ENCODE measurements at places on chromosomes 4 and X. TPM values are rescaled to one million over a fixed set of nuclear protein-coding genes. Genes with fewer than 3 reads are reported as not detected.

- DNase-seq: no peak
Observed at GRCh38 chr4:121166976-121167375, 2.9 kb upstream of the TNIP3 start.

The GPC3 gene
- total RNA-seq: 29.4 TPM

The COL4A6 gene
- total RNA-seq: 21.5 TPM

- peak; percentile 56 for DNase-seq
Observed at GRCh38 chr4:48341776-48342605, 662 bp downstream of the SLAIN2 start.

DNA sequence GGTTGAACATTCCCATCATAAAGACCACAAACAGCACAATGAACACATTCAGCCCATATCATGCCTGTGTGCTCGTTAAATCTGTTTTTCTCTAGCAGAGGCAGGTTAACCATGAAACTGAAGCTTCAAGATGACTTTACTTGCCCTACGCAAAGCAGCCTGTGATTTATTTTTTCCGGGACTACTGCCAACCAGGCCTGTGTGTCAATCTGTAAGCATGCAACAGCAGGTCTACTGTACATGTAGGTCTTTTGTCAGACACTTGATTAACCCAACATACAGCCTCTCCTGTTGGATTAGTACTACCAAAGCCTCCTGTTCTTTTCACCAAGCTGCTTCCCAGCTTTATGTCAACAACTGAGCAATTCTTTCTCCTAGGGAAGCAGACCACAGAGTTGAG is 85.5 kb upstream of the ACSL1 start:
- DNase-seq: no peak

DNA sequence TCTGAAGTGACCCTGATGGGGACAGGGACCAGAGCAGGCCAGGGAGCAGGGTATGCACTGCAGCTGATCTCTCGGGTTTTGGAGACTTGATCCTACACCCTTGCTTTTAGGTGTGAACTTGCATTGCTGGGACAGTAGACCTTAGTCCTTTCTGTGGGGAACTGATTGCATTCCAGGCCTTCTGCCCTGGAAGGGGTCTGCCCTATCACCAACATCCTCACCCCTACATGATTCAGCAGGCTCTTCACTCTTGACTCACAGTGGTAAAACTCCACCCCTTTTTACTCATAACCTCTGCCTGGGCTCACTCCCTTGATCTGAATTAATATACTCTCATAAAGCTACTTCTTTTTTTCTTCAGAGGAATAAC is 6.6 kb upstream of the DDX60L start:
- DNase-seq: no peak

The SCARB2 gene
- total RNA-seq: 60.8 TPM

- DNase-seq: no peak
Observed at GRCh38 chr4:157005831-157006230, 34.2 kb upstream of the PDGFC start.

- no peak for DNase-seq
Observed at GRCh38 chr4:25874655-25875054, 11.9 kb upstream of the SEL1L3 start.

GRCh38 chr4:37729649-37730004 is 43.5 kb upstream of the RELL1 start:
- no peak for DNase-seq

GRCh38 chrX:5681159-5681558 is 547.5 kb downstream of the NLGN4X start:
- DNase-seq: no peak

DNA sequence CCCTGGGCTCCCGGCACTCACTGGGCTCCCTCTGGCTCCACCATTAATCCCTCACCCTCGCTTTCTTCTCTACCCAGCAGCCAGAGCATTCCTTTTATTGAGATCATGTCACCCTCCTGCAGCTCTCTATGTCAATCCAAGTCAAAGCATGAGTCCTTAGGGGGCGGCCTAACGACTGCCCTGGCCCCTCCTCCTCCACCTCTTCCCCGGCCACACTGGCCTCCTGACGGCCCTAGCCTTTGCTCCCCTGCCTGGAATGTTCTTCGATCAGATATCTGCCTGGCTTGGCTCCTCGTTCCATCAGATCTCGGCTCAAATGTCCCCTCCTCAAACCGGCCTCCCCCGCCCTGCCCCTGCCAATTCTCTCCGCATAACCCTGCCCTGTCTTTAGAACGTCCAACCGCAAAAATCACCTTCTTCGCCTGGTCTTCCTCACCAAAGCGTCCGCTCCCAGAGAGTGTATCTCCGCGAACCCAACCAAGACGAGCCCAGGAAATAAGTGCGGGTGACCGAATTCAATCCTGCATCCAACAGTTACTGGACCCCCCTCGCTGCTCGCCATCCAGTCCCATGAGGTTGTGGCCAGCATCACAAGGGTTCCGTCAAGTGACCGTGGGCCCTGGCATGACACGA is 722 bp upstream of the PNCK start:
- no peak for DNase-seq

- no peak for DNase-seq
Observed at GRCh38 chr4:176444741-176445140, 125.0 kb downstream of the SPCS3 start.

DNA sequence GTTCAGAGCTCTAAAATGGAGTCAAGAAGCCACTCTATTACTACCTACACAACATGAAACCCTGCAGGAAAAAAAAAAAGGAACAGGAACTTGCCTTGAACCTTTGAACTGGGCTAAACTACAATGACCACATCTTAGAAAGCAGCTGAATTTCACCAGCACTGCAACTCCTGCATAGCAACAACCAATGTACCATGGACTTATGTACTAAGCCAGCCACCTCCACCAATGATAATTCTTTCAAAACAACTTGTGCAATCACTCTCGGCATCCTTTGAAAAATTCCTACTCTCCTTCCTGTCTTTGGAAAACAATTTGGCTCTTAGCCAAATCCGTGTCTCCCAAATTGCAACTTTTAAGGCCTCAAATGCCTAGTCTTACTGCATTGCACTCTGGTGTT is 26.8 kb upstream of the FMR1 start:
- no peak for DNase-seq

The IL2RG gene
- not detected for total RNA-seq

The GPR82 gene
- not detected for total RNA-seq

GRCh38 chrX:115583496-115584004 is 22.6 kb downstream of the PLS3 start:
- no peak for DNase-seq

GRCh38 chrX:17608888-17609287 is 128.4 kb upstream of the SCML1 start:
- no peak for DNase-seq

- DNase-seq: no peak
Observed at GRCh38 chr4:96713271-96713850, 873.5 kb downstream of the PDHA2 start.

The SPANXC gene
- total RNA-seq: not detected

DNA sequence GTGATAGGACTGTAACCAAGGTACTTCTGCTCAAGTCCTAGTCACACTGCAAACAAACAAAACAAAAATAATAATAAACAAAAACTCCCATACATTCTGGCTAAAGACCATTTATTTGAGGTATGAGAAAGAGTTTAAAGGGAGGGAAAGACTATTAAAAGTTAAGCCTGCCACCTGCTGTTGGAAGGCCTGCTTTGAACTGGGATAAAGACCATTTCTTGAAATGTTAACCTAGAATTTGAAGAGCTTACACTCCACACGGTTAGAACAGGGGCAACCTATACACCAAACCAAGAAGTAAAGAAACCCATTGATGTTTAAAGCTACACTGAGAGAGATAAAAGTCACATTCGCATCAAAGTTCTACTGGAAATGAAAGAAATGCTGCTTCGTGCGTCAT is 548.7 kb upstream of the DIPK2B start:
- no peak for DNase-seq

DNA sequence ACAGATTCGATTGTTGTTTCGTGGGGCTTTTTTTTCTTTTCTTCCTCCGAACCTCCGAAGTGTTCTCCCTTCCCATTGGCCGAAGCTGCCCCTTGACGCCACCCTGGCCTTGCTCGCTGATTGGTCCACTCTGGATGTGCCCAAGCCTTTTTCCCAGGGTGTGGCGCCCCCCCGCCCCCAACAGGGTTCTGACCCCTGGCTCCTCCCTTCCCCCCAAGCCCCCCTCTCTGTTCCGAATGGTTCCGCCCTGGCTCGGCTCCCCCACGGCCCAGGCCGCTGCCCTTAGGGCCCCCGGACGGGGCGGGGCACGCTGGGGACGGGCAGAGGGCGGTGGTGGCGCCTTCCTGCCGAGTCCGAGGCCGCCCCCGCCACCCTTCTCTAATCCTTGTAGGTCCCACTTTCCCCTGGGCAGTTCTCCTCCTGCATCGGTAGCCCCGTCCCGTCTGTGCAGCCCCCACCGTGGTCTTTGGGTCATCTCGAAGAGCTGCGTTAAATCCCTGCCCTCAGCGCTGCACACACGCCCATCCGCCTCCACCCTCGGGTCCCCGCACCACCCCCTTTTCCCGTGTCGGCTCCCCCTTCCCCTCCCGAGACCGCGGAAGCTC is 25.5 kb downstream of the UTP14A start:
- DNase-seq: peak; percentile 70

DNA sequence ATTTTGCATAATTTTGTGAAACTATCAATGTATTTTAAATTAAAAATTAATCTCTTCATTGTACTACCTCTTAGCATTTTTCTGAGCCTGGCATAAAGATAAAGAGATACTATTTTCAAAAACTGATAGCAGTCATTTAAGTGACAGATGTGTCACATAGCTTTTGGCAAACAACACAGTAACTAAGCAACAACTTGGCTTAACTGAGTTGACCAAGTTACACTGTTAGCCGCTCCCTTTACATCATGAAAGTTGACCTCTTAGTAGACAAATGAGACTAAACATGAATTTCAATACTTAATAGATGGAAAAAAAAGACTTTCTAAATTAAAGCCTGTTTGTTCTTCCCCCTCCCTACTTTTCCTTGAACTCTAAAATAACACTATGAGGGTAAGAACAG is 62.0 kb downstream of the ATP8A1 start:
- DNase-seq: no peak

The NEK1 gene
- 14.7 TPM for total RNA-seq

The GLRB gene
- total RNA-seq: 8.4 TPM

DNA sequence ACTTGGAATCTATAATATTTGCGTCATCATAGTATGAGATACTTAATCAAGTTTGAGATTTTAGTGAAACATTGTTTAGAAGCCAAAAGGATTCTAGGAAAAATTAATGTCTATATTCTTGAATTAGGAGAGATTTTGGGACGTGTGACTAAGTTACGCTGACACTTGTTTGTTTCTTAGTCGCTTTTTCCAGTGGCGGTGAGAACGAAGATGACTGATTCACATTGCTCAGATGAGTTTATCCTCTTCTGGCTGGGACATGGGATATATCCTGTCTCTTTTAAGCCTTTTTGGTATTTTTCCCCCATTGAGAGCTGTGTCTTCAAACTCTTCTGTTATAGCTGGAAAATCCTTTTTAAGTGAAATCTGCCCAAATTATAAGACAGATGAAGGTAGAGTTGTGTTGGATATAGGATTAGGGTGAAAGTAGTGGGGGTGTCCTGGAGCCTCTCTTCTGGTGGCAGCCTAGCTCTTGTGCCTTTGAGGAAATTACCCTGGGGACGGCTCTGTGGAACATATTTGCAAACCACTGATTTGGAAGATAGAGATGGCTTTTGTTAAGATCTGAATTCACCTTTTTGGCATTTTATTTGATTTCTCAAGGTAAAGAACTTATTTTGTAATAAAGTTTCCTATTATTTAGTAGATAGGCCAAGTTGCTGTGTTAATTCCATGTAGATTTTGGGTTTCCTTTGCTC is 49.7 kb downstream of the HTT start:
- no peak for DNase-seq

The SLC2A9 gene
- total RNA-seq: 0.26 TPM

GRCh38 chrX:52425775-52426174 is 57.0 kb downstream of the XAGE2 start:
- no peak for DNase-seq

- no peak for DNase-seq
Observed at GRCh38 chr4:14877246-14878225, 124.7 kb upstream of the CPEB2 start.

DNA sequence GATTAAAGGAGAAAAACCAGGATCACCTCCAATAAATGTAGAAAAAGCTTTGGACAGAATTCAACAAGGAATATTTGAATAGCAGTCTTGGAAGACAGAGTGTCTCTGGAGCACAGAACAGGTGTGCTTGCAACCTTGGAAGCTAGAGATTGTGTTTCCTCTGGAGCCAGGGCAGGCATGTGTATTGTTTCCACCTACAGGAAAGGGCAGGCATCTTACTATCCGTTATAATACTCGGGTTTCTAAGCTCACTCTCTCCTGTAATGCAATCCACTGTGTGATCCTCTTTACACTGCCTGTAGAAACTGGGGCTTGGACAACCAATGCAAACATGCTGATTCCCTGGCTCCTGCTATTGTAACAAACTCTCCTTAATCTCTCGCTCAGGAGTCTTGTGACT is 14.4 kb downstream of the CCDC110 start:
- no peak for DNase-seq

DNA sequence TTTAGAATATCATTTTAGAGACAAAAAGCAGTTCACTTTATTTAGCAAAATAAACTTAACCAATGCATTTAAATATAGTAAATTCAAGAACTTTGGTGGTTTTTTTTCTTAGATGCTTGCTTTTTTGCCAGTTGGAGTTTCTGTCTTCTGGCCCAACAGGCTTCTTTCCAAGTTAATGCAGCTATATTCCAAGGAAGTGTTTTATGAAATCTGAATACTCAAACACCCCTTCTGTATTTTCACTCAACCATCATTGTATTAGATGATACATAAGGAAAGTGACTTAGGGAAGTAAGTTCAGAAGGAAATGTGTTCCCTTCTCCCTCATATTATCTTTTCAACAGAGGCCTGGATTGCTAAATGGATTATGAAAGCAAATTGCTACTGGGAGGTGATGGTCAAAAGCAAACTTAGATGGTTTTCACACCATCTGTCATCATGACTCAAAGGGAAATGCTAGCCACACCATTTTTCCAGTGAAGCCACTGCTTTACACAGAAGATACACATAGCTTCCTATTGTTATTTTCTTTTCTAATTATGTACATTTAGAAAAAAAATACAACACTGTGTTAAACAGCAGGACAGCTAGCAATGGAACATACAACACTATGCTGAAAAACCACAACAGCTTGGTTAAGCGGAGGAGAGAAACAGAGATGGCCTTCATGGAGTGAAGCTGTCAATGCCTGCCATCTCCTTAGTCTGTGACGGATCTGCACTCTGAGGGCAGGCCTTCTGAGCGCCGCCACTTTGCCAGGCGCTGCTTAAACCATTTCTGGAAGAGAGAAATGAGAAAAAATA is 32.9 kb downstream of the HOPX start:
- DNase-seq: no peak

- no peak for DNase-seq
Observed at GRCh38 chr4:126799971-126800574, 832.7 kb upstream of the INTU start.

GRCh38 chr4:38136604-38137003 is 176.4 kb downstream of the PTTG2 start:
- no peak for DNase-seq

DNA sequence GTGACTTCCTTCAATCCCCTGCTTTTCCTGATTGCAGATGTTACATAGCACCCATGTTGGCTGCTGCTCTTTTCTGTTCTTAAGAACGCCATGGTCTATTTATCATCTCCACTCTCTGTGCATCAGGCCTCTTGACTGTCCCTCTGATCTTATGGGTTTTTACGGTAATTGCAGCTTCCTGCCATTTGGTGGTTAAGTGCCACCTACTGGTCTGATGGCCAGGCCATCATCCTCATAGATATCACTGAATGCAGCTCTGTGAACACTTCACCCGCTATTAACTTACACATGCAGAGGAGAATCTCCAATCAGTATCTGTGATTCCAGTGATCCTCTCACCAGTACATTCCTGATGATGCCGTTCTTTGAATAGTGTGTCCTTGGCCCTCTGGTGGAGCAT is 382.4 kb downstream of the TRAM1L1 start:
- DNase-seq: no peak

GRCh38 chr4:118810991-118811764 is 24.7 kb downstream of the SEC24D start:
- no peak for DNase-seq

Data from neural crest cell (in vitro differentiated cells).